ENCODE measurements at places on chromosomes 3 and 15. TPM values are rescaled to one million over a fixed set of nuclear protein-coding genes. Genes with fewer than 3 reads are reported as not detected.

DNA sequence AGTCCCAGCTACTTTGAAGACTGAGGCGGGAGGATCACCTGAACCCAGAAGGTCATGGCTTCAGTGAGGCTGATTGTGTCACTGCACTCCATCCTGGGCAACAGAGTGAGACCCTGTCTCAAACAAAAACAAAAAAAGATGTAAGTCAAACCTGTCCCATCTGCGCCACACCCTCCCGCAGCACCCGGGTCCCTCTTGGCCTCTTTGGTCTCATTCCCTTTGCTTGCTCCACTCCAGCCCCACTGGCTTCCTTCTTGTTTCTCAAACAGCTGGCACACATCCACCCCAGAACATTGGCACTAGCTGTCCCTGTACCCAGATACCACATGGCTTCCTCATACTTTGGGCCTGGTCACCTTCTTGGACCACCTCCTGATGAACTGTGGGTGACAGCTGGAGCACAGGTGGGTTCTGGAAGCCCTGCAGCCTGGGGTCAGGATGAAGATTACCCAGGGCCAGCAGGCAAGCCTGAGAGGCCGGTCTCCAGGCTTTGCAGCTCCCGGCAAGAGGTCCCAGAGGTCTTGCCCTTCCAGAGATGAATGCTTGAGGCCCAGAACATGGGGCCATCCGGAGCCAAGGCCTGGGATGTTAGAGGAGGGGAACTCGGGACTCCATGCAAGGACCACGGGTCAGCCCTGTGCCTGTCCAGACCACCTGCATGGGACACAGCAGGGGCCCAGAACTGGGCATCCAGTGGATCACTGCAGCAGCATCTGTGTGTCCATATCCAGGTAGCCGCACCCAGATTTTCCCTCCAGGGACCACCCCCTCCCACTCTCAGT, 10.9 kb upstream of the GATA2 start:
- H3K27me3 ChIP-seq = no peaks in the 10 kb centered on the region
- no peak overlapping the region for H3K4me3 ChIP-seq
- H3K36me3 ChIP-seq = no peaks in the 10 kb centered on the region
- no peak for DNase-seq
- no peak overlapping the region for H3K27ac ChIP-seq

- no peak overlapping the region for H3K27ac ChIP-seq
- H3K27me3 ChIP-seq = no peaks in the 10 kb centered on the region
- DNase-seq = no peak
- H3K36me3 ChIP-seq = no peaks in the 10 kb centered on the region
- H3K4me1 ChIP-seq = no peaks in the 10 kb centered on the region
- H3K4me3 ChIP-seq = no peak overlapping the region
Measured at GRCh38 chr3:10763248-10763620, 52.8 kb upstream of the SLC6A11 start.

DNA sequence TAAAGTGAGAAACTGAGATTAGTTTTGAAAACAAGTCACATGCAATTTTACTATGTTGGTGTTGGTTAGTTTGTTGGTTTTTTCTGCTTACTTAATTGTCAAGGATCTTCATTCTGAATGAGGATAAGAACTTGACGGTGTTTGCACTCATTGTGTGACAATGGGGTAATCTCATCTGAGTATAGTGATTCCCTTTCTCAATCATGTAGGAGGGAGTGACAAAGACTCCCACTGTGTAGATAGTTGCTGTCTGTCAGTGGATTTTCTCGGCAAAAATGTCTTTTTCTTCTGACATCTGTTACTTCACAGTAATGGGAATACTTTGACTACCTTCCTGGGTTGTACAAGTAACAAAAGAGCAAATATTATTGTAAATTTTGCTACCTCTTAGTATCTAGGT, 23.5 kb downstream of the KCNH8 start:
- no peaks in the 10 kb centered on the region for H3K27me3 ChIP-seq
- no peak overlapping the region for H3K4me3 ChIP-seq
- no peaks in the 10 kb centered on the region for H3K4me1 ChIP-seq
- DNase-seq = no peak
- H3K27ac ChIP-seq = no peak overlapping the region
- H3K36me3 ChIP-seq = no peaks in the 10 kb centered on the region

DNA sequence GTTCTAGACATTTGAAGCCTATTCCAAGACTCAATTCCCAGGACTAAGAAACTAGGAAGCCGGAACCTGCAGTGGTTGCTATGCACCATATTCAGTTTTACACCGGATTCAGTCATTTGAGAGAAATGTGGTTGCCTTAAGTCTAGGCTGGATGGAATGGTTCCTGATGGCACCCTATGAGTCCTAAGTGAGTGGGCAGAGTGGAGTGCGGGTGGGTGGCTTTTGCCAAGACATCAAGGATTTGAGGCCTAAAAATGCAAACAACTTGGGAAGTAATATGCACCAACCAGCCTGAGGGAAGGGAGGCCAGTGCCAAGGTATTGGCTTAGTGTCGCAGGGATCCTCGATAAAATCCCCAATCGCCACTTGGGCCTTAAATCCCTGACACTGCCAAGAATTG, 4.2 kb upstream of the CD276 start:
- H3K27me3 ChIP-seq = peaks cover 28% of the 10 kb centered on the region
- no peak for DNase-seq
- H3K27ac ChIP-seq = no peak overlapping the region
- peaks cover 10% of the 10 kb centered on the region for H3K4me1 ChIP-seq

The NPAP1 gene
- not detected for polyA plus RNA-seq

The SYNM gene
- not detected for polyA plus RNA-seq

GRCh38 chr15:30065025-30065801, 17.5 kb upstream of the GOLGA8J start:
- DNase-seq = no peak
- H3K27ac ChIP-seq = no peak overlapping the region
- H3K4me3 ChIP-seq = no peak overlapping the region
- H3K4me1 ChIP-seq = no peaks in the 10 kb centered on the region

DNA sequence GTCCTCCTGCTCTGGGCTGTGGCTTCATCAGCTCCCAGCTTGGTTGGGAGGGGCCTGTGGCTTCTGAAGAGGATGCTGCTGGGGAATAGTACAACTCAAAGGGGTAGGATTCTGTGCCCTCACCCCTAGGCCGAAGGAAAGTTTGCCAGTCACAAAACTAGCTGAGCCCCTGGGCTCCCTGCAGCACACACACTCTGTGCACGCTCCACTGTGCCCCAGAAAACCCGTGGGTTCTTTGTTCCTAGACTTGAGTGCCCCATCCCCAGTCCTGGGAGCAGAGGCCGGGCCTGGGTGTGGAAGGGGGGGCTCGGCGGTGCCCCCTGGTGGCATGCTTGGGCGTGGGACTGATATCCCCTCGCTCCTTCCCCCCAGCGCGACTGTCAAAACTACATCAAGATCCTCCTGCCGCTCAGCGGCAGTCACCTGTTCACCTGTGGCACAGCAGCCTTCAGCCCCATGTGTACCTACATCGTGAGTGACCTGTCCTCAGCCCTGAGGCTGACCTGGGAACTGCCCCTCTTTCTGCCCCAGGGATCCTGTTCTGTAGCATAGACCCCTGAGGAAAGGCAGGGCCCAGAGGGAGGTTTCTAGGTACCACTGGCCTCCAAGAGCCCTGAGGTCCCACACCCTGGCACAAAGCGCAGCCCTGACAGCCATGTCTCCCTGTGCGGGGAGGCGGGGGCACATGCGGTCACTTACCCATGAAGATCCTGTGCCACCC, 14.2 kb downstream of the CIB1 start:
- H3K4me3 ChIP-seq = no peak overlapping the region
- peak; percentile 46 for DNase-seq
- peaks cover 68% of the 10 kb centered on the region for H3K36me3 ChIP-seq

DNA sequence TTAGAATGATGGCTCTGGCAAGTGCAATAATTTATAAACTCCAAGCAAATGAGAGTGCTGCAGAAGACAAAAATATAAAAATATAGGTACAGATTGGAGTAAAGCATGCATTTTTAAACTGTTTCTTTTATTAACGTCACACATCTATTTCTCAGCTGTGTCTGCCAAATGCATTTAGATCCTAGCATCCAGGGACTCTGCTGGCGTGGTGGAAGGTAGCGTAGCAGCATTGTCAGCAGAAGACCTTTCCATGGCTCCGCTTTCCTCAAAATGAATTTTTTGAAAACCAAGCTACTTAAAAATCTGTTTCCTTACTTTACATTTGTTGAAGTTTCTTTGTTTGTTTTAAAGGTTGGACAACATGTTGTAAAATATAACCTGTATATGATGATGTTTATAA, 16.3 kb upstream of the ATP10A start:
- no peaks in the 10 kb centered on the region for H3K27me3 ChIP-seq
- DNase-seq = no peak
- H3K4me3 ChIP-seq = no peak overlapping the region
- H3K4me1 ChIP-seq = no peaks in the 10 kb centered on the region
- no peak overlapping the region for H3K27ac ChIP-seq
- H3K36me3 ChIP-seq = no peaks in the 10 kb centered on the region

GRCh38 chr3:169628567-169628966, 34.9 kb downstream of the MECOM start:
- no peaks in the 10 kb centered on the region for H3K27me3 ChIP-seq
- no peaks in the 10 kb centered on the region for H3K36me3 ChIP-seq
- DNase-seq = no peak
- no peak overlapping the region for H3K4me3 ChIP-seq

- H3K27me3 ChIP-seq = no peaks in the 10 kb centered on the region
- no peaks in the 10 kb centered on the region for H3K36me3 ChIP-seq
- no peak for DNase-seq
- no peaks in the 10 kb centered on the region for H3K4me1 ChIP-seq
- no peak overlapping the region for H3K27ac ChIP-seq
- H3K4me3 ChIP-seq = no peak overlapping the region
Measured at GRCh38 chr3:169746924-169747323, 17.9 kb downstream of the TERC start.

- H3K4me3 ChIP-seq = no peak overlapping the region
- DNase-seq = no peak
- peaks cover 16% of the 10 kb centered on the region for H3K4me1 ChIP-seq
Measured at GRCh38 chr15:92098869-92099268, 245.4 kb downstream of the SLCO3A1 start.

DNA sequence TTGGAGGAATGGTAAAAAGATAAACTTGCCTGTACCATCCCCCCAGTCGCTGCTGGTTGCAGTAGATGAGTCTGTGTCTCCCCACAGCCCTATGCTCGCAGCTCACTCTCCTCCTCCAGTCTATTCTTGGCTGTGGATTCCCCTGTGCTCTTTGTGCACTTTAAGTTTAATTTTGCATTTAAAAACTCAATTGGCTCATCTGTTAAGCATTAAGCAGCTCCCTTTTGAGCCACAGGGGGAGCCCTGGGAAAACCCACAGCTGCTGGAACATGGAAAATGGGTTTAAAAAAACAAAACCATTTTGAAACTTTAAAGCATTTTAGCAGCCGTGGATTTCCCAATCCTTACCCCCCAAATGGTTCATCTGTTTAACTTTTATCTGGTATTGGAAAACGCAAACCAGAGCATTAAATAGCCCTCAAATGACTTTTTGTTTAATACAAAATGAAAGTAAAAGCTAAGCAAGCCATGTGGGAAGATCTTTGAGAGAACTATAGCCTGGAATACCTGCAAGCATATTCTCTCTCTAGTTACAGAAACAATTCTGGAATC, 536.9 kb downstream of the ZIC1 start:
- H3K36me3 ChIP-seq = no peaks in the 10 kb centered on the region
- H3K4me1 ChIP-seq = no peaks in the 10 kb centered on the region
- H3K27ac ChIP-seq = no peak overlapping the region
- no peak for DNase-seq
- no peak overlapping the region for H3K4me3 ChIP-seq

DNA sequence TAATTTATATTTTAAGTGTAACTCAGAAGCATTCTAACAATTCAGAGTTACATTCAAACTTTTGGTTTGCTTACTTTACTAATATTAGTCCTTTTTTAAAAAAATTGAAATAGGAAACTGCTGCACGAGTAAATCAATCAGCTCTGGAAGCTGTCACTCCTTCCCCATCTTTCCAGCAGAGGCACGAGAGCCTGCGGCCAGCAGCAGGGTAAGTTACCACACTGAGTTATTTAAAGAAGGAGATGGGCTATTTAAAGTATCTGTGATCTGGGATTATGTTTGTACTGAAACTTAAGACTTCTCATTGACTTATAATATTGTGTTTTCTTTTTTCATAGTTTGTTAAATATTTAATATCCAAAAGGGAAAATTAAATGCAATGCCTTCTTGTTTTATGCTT, 29.3 kb downstream of the APPL1 start:
- DNase-seq = no peak
- H3K4me1 ChIP-seq = no peaks in the 10 kb centered on the region
- no peaks in the 10 kb centered on the region for H3K27me3 ChIP-seq
- H3K36me3 ChIP-seq = peaks cover 76% of the 10 kb centered on the region
- H3K27ac ChIP-seq = no peak overlapping the region

The LRRC34 gene
- polyA plus RNA-seq = 0.61 TPM

The ASB14 gene
- not detected for polyA plus RNA-seq

DNA sequence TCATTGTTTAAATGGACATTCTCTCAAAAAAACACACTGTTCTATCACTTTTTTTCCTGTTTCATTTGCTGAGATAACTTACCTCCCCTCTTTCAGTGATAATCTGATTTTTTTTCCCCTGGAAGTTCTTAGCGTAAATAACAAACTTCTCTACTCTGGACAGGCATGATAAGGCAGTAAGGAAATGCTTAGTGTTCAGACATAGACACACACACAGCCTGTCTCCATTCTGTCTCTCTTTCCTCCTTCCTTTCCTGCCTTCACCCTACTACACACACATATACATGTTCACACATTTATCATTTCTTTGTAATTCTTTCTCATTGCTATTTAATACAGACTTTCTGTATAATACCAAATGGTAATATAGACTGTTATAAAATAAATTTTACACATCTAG, 470.8 kb upstream of the ROBO1 start:
- no peak for DNase-seq
- no peaks in the 10 kb centered on the region for H3K27me3 ChIP-seq
- no peak overlapping the region for H3K4me3 ChIP-seq
- H3K36me3 ChIP-seq = no peaks in the 10 kb centered on the region
- no peaks in the 10 kb centered on the region for H3K4me1 ChIP-seq
- H3K27ac ChIP-seq = no peak overlapping the region
